ELR (cell line): ENCODE measurements at places on chromosomes 7 and 10.
A peak's percentile ranks its signal among the peaks of the same experiment; 100 is the strongest.

GRCh38 chr10:12656518-12657142, 307.3 kb downstream of the CAMK1D start:
- peak; percentile 53 for DNase-seq

GRCh38 chr7:17624379-17624778, 315.9 kb downstream of the SNX13 start:
- DNase-seq, result no peak

DNA sequence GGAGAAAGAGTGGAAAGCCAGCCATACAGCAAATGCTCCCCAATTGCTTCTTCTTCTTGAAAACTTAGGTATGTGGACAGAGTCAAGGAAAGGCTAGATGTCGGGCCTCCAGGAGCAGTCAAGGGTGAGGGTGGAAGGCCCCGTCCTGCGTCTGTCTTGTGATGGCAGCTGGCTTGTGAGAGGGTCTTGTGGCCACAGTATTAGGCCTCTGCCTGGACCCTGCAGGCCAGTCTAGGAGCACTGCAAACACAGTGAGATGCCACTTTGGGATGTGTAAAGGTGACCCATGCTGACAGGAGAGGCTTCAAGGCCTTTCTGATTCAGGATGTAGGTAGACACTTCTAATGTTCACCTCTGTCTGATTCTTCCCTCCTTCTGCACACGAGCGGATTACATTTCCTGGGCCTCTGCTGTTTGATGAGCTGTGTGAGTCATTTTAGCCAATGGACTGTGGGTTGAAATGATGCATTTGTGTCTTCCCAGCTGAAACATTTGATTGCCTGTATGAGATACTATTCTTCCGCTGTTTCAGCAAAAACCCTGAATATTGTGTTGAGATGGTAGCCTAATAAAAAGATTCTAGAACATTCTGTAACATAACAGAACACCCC, 135.4 kb downstream of the EMX2 start:
- DNase-seq, result peak; percentile 41

GRCh38 chr10:5040010-5040673, 36.5 kb upstream of the AKR1C2 start:
- no peak for DNase-seq

- no peak for DNase-seq
These were observed 376.0 kb downstream of the LRMDA start for GRCh38 chr10:75807456-75807855.

DNA sequence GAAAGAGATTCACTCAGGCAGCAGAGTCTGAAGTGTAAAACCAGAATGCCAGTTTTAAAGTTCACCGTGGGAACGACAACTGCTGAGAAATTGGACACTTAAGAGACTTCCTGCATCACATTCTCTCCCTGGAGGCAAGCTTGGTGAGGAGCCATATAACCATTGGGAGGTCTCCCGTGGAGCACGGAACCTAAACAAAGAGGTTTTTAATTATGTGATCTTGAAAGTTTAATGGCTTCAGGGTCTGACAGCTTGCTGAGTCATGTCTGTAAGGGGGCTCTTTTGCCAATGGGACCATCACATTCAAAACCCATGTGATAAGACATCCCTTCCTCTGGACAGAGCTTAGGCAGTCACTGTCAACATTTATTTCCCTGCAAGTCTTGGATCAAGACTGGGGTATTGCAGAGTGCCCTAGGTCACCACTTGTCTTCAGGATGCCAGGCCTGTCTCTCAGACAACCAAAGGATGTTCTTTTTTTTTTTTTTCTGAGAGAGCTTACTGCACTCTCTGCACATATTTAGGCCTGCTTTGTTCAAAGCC, 674.4 kb downstream of the TYW1 start:
- no peak for DNase-seq

DNA sequence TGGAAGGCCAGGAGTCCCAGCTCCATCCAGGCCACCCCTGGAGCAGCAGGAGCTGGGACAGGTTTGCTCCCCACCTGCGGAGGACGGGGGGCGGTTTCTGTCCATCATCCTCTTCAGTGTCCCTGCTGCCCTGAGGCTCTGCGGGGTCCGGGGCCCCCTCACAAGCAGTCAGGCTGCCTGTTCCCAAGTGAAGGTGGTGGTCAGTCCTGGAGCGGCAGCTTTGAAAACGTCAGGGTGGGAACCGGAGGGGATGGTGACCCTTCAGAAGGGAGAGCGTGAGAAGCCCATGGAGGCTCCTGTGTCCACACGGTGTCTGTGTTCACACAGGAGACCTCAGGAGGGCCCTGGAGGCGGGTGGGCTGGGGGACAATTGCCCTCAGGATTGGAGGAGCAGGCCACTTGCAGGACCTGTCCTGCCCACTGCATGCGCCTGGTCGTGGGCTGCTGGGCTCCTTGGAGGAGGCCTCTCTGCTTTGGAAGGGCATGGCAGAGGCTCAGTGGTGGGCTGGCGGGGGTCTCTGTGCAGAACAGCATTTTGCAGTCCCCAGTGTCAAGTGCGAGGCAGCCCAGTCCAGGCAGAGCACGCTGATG, 49.3 kb upstream of the INPP5A start:
- no peak for DNase-seq

DNA sequence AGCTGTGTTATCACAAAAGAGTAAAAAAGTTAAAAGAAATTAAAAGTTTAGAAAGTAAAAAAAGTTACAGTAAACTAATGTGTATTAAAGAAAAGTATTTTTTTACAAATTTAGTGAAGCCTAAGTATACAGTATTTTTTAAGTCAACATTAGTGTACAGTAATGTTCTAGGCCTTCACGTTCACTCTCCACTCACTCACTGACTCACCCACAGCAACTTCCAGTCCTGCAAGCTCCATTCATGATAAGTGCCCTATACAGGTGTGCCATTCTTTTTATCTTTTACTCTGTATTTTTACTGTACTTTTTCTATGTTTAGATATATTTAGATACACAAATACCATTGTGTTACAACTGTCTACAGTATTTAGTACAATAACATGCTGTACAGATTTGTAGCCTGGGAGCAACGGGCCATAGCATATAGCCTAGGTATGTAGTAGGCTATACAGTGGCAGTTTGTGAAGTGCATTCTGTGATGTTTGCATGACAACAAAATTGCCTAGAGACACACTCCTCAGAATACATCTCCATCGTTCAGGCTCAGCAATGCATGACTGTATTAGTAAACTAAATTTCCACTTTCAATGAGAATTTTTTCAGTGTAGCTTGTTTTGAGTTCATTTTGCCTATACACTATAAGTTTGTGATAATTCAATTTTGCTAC, 539.9 kb upstream of the C7orf33 start:
- no peak for DNase-seq

DNA sequence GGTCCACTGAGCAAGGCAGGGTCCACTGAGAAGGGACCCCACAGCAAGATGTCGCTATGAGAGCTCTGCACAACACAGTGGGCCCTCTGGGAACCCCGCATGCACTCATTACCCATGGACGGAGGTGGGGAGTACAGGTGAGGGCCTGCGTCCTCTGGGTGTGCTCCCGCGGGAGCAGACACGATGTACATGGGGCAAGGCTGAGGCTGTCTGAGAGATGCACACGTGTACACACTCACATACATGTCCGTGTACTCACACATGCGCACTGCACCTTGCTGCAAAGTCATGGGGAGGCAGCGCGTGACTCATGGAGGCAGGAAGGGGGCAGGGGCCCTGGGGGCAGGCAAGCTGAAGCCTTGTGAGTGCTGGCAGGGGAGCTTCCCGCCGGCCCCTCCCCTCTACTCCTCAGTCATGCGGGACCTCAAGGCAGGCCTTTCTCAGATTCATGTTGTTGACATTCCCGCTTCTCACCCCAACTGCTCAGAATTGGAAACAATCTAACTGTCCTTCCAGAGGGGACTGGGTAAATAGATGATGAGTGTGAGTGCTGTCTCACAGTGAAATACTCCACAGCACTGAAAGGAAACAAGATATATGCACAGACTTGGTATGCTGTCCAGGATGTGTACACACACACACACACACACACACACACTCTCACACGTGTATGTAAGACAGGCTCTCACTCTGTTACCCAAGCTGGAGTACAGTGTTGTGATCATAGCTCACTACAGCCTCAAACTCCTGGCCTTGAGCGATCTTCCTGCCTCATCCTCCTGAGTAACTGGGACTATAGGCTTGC, 40.0 kb downstream of the GOLGA7B start:
- DNase-seq, result peak; percentile 84

- DNase-seq, result no peak
These were observed 130.4 kb downstream of the HIBADH start for GRCh38 chr7:27532314-27532713.

- DNase-seq, result no peak
These were observed 600.6 kb downstream of the DNAJB6 start for GRCh38 chr7:157937406-157937805.

- no peak for DNase-seq
These were observed 520 bp downstream of the ELAPOR2 start for GRCh38 chr7:87058744-87059524.

DNA sequence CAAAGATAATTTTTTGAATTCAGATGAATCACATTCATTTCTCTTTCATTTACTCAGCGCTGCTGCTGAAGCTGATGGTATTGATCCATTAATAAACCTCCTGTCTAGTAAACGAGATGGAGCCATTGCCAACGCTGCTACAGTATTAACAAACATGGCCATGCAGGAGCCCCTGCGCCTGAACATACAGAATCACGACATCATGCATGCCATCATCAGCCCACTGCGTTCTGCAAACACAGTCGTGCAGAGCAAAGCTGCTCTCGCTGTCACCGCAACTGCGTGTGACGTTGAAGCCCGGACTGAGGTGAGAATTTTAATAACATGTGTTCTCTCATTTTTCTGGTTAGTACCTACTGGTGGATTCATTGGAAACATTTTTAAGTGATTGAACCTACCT, 70.2 kb downstream of the ARMC3 start:
- DNase-seq, result no peak

GRCh38 chr7:116593359-116594075, 68.7 kb downstream of the CAV1 start:
- DNase-seq, result no peak

GRCh38 chr7:18320971-18321567, 174.5 kb upstream of the HDAC9 start:
- peak; percentile 74 for DNase-seq

DNA sequence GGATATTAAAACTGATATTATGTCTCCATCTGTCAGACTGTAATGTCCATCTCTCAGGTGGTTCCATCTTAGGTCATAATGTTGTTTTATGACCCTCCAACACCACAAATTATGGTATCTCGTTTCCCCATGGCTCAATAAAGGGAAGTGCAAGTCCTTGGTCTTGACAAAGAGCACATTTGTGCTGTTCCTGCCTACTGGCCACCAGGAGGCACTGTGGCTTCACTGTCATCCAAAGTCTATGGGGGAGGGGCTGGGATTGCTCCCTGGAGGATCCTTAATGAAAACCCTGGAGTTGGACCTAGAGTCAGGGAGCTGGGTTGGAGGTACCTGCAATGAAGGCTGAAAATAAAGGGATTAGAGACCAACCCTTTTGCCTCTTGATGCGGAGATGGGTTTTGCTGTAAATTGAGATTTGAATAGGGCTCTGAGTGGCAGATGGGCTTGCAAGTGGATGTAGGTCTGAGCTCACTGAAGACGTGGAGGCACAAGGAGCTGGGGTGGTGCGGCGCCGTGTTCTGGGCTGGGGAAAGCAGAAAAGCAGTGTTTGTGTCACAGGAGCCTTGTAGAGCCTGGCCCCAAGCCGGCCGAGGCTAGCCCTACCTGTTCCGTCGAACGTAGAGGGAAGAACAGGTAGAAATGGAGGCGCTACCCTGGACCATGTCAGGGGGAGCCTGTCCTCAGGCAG, 180.5 kb upstream of the PRSS58 start:
- peak; percentile 69 for DNase-seq

DNA sequence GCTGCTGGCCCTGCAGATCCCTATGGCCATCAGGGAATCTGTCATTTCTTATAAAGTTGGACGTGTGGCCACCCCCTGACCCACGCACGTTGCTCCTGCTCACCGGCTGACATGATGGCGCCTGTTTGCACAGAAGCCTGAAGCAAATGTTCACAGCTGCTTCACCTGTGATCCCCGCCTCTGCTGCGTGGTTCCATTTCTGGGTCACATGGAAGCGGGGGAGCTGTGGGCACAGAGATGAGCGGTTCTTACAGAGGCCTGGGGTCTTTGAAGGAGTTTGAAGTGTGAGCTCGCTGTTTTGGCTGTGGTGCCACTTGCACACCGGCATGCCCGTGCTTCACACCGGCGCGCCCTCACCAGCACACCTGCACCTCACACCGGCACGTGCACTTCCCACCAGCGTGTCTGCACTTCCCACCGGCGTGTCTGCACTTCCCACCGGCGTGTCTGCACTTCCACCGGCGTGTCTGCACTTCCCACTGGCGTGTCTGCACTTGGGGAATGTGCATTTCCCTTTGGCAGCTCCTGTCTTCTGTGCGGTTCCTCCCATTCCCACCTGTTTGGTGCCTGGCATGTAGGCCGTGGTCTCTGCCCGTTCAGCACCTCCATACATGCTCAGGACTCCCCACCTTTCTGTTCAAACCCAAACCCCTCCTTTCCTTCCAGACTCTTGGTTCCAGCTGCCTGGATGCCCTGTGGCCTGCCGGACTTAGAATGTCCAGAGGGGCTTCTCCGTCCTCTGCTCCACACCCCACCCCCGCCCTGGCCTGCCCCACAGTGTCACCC, 86.7 kb downstream of the INPP5A start:
- no peak for DNase-seq

- no peak for DNase-seq
These were observed 22.9 kb downstream of the SCART1 start for GRCh38 chr10:133476641-133476990.

- DNase-seq, result no peak
These were observed 28.6 kb downstream of the DENND11 start for GRCh38 chr7:141673346-141673745.

- DNase-seq, result no peak
These were observed 3.8 kb downstream of the LRCH4 start for GRCh38 chr7:100582041-100582579.

DNA sequence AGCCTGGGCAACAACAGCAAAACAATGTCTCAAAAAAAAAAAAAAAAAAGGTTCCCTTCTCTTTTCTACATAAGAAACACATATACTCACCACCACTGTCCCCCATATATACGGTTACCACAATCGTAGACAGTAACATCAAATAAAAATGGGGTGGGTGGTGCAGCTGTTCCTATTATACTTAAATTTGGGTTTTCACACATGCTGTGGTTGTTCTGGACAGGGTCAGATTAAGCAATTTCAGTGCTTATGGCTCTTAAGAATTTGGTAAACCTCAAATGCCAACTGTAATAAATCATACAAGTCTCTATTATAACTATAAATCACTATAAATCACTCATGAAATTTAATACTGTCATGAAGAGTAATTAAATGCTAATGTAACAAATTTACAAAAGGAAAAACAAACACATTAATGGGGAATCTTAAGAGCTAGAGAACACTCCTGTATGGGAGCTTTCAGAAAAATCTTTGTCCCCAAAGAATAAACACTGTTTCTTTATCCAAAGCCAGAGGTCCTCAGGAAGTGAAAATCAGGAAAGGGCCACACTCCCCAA, 143.6 kb downstream of the GLI3 start:
- DNase-seq, result no peak

DNA sequence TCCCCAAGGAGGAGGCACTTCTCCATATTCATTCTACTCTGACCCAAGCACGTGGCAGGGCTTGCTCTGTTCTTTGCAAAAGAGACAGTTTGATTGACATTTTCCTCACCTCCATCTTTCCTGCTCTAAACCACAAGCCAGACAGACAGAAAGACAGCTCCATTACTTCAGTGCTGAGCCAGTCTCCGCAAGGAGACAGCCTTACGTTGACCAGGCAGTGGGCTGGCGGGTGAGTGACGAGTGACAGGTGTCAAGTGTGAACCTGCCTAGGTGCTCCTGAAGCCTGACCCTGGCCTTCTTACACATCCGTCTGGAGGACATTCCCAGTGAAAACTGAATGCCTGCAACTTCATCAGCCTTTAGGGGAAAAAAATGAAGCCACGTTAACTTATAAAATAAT, 314.6 kb downstream of the TNS3 start:
- DNase-seq, result no peak
